ENCODE measurements at places on chromosomes 2 and 18.

DNA sequence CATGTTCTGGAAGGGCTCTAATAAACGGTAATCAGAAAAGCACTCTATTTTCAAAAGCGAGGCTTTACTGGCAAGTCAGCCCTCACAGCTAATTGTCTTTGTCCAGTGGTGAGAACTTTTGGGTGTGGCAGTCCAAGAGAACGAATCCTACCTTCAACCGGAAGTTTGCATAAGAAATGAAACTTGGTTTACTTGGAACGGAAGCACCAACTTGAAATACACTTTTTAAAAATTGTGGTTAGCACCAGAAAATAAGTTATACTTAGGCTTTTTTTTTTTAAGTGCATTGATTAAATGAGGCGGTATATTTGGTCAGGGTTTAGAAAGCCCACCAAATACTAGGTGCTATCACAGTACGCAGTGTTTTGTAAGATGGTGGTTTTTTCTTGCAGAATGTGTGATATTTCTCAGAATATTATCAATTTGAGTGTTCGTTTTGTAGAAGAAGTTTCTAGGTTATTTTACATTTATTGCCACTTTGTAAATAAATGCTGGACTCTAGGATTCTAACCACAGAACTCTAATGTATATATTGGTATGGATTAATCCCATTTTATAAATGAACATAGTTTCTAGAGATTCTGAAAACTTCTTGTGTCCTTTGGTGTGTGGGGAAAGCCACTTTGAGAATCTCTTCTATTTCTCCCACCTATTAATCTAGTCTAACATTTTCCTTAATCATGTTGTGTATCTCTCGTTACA lies 1.2 kb downstream of the MYL12A start:
- no peak for DNase-seq

DNA sequence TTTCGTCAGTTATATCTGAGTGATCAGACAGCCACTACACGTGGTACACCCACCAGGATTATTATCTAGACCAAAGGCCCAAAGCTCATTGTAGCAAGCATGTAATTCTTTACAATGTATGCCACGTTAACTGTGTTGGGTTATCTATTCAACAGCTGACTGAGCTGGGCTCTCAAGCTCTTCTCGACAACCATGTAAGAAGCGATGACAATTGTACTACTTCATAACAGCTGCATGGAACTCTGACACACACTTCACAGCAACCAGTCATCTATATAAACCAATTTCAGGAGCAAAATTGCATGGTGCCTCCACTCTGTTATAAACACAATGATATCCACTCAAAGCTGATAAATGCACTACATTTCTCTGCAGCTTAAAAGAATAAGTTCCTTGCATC lies 701.8 kb downstream of the NR4A2 start:
- DNase-seq = no peak

DNA sequence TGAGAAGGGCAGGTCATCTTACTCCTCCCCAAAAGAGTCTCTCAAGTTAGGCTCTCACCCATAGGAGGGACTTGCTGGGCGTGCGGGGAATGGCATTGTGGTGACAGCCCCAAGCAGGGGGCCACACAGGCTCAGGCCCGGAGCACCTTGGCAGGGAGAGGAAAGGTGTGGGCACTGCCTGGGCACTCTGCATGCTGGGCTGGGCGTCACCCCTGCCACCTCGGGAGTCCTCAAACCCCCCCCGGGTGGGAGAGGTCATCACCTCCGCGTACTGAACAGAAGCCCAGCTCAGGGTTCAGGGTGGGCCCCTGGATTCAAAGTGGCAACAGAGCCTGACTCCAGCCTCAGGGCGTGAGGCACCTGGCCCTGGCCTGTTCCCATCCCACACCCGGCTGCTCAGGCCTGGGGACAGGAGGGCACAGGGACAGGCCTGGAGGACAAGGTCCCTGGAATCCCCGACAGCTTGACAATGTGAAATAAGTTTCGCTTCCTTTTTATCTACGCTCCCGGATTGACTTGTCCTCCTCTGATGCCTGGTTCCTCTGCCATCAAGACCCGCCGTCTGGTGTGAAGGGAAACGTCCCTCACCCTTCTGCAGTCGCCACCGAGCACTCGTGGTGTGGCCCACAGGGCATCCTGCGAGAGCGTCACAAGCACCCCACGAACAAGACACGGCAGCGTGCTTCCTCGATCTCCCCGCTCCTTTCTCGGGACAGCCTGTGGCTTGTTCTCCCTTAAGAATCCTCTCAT lies 97.8 kb downstream of the HDAC4 start:
- DNase-seq = no peak

DNA sequence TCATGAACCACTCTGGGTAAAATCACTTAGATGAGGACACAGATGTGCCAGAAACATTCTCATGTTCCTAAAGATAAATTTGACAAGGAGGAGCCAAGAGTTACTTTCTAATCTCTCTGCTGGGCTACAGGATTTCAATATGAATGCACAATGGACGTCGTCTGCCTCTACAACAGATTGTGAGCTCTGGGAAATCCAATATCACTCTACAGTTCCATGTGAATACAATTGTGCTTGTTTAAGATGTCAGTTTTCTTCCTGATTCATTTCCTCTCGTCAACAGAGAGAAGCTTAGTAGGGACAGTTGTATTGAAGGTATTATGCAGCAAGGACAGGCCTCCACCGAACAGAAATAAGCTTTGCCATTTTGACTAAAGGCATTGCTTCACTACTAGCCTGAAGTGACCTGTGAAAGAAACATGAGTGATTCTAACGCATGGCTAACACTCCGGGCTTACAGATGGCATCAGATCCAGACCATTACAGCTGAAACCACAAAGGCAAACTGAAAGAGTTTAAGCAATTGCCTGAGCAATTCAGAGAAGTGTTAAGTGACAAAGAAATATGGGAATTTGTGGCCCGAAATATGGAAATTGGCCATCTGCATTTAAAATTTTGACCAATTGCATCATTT lies 1591.5 kb downstream of the LRP1B start:
- no peak for DNase-seq

DNA sequence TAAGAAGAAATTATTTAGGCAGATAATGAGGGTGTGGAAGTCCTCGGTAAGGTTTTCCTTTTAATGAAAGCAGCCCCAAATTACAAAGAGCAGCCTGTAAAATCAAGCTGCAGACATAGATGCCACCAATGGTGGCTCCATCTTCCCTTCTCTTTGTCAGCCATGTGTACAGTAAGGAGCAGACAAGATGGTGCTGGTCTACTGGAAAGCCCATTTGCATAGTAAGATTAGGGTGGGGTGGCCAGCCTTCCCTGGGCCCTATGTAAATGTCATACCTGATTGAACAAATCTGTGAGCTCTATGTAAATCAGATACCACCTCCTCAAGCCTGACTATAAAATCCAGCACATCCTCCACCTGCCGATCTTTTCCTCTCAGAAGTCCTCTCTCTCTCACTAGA lies 154.4 kb upstream of the SERTAD2 start:
- DNase-seq = no peak

DNA sequence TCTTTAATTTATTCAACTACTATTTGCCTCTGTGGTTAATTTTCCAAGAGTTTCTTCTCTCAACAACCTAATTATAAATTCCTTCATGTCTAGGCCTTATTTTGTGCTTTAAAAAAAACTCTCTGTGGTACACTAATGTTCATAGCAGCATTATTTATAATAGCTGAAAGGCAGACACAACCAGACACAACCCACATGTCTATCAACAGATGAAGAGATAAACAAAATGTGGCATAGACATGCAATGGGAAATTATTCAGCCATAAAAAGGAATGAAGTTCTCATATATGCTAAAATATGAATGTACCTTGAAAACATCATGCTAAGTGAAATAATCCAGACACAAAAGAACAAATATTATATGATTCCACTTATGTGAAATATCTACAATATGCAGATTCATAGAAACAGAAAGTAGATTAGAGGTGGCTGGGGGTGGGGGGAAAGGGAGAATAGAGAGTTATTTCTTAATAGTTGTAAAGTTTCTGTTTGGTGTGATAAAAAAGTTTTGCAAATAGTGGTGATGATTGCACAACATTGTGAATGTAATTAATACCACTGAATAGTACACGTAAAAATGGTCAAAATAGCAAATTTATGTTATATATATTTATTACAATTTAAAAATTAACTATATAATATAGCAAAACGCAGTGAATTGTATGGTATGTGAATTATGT lies 28.1 kb upstream of the RASGRP3 start:
- DNase-seq = no peak

DNA sequence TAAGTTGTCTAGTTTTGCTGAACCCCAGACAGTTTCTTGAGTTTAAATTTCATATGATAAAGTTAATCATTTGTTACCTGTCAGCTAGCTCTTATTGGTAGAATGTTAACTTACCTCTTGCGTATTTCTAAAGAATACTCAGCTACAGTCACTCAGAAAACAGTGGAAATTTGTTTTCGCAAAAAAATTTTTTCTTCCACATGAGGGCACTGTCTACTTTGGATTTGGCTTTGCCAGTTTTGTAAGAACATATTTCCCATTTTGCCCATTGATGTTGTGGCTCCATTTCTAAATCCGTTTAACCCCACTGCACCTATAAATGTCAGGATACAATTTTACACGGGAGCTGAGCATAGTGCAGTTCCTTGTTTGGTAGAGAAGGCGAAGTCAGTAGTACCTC lies 19.1 kb upstream of the GCFC2 start:
- DNase-seq = no peak

DNA sequence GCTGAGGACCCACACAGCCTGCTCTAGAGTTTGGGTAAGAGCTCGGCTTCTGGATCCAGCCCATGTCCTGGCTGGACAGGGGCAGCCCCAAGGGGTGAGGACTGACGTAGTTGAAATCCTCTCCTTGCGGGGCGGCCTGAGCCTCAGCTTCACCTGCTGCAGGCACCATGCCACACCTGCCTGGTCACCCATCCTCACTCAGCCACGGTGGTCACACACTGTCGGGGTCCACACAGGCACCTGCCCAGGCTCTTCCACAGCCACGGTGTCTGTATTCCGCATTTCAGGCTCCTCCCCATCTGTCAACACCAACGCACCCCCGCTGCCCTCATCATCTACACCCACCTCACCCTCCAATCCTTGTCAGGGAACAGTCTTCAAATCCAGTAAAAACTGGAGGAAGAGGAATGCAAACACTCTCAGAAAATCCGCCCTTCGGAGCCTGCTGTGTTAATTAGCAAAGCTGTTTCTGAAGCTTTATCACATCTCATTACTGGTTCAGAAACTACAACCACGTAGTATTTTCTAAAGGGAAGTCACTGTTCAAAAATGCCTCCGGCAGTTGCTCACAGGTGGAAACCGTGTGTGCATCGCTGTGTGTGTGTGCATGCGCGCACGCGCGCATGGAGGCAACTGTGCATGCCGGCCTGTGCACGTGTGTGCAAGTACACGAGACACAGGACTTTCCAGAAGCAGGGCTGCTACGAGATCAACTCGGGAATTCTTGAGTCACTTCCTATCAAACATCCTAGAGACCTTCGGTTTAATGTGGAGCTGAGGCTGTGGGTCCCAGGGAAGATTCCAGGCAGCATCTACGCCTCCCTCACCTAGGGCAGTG lies 38.2 kb downstream of the SLC66A2 start:
- DNase-seq = no peak

- no peak for DNase-seq
Observed at GRCh38 chr2:11398750-11399437, 54.5 kb upstream of the ROCK2 start.

GRCh38 chr2:28326881-28327505 lies 65.7 kb upstream of the FOSL2 start:
- DNase-seq = no peak

DNA sequence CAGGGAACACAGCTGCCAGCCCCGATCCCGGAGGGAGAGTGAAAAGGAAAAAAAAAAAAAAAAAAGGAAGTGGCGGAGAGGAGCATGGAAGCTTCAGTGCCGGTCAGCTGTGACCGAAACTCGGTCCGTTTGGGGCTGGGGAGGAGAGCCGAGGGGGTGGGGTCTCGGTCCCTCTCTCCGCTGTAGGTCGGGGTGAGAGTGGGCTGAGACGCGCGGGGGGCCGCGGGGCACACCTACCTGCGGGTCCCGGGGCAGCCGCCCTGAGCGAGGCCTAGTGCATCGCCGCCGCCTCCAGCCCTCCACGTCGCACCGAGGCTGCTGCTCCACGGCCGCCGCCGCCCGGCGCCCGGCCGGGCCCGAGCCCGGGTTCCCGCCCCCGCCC lies 536 bp downstream of the VPS54 start:
- DNase-seq = no peak

DNA sequence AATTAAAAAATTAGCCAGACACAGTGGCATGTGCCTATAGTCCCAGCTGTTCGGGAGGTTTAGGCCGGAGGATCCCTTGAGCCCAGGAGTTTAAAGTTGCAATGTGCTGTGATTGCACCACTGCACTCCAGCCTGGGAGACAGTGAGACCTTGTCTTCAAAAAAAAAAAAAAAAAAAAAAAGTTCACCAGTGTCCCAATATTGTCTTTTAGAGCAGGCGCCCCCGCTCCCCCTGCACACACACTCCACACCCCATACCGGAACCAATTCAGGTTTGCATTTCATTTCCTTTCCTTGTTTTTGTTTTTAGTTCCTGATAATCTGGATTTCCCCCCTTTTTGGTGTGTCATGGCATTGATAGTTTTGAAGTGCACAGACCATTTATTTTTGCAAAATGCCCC lies 10.4 kb downstream of the TMEM87B start:
- DNase-seq = no peak

GRCh38 chr2:126943612-126944348 lies 45.1 kb downstream of the TEX51 start:
- no peak for DNase-seq

DNA sequence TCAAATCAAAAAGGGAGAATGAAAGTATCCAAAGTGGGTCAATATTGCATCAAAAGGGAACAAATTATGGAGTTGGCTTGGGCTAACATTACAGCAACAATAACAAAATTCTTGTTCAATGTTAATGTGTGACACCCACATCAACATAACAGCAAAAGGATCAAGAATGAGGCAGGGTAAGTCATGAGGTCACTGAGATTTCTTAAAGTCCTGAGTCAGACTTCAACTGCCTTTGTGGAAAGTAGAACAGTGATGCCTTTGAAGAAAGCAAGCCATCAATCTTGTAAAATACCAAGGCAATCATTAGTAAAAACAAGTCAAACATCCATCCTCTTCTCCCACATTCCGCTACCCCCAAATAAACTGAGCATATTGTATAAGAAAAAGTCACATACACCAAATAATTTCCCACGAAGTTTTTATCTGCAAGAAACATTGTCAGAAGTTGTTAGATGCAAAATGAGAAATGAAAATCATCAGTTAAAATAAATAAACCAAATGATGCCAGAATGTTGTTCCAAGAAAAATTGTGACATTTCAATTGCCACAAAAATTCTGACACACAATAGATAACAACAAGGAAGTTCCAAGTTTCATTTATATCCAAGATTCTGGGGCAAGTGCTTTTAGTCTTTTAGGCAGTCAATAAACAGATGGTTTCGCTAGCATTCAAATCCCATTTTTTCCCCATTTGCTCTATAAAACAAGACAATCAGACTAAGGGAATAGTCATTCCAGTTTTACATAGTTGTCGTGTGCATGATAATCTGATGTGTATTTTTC lies 216.1 kb upstream of the SETBP1 start:
- DNase-seq = no peak

GRCh38 chr2:176636401-176636800 lies 367.2 kb downstream of the MTX2 start:
- DNase-seq = no peak
